Ascending aorta (tissue), 2 donors: ENCODE measurements at places on chromosomes 3 and 15. TPM values are rescaled to one million over a fixed set of nuclear protein-coding genes. Genes with fewer than 3 reads are reported as not detected.

- no peaks in the 10 kb centered on the region for H3K36me3 ChIP-seq
- no peak overlapping the region for H3K4me3 ChIP-seq
- no peak overlapping the region for H3K27ac ChIP-seq
These were observed 6.0 kb upstream of the GRAMD1C start for GRCh38 chr3:113832477-113833164.

Gene SERINC4
- total RNA-seq = not detected

DNA sequence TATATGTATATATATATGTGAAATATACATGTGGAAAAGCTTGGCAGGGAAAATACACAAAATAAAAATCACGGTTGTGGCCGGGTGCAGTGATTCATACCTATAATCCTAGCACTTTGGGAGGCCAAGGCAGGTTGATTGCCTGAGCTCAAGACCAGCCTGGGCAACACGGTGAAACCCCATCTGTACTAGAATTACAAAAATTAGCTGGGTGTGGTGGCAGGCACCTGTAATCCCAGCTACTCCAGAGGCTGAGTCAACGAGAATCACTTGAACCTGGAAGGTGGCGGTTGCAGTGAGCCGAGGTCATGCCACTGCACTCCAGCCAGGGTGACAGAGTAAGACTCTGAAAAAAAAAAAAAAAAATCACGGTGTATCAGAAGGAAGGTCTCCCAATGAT, 20.8 kb upstream of the ARHGEF3 start:
- H3K27ac ChIP-seq = no peak overlapping the region
- no peak for DNase-seq
- no peaks in the 10 kb centered on the region for H3K4me1 ChIP-seq

GRCh38 chr3:60365360-60365759, 885.9 kb downstream of the FHIT start:
- no peak overlapping the region for H3K4me3 ChIP-seq
- H3K27me3 ChIP-seq = no peaks in the 10 kb centered on the region
- no peaks in the 10 kb centered on the region for H3K36me3 ChIP-seq
- no peaks in the 10 kb centered on the region for H3K4me1 ChIP-seq
- H3K27ac ChIP-seq = peak overlapping the region; percentile 28

Gene UACA
- total RNA-seq = 34.0 TPM

- H3K36me3 ChIP-seq = no peaks in the 10 kb centered on the region
- no peak overlapping the region for H3K4me3 ChIP-seq
- no peaks in the 10 kb centered on the region for H3K27me3 ChIP-seq
These were observed 22.9 kb upstream of the CHRNA7 start for GRCh38 chr15:32007355-32007960.

Gene RARRES1
- total RNA-seq = 520 TPM

DNA sequence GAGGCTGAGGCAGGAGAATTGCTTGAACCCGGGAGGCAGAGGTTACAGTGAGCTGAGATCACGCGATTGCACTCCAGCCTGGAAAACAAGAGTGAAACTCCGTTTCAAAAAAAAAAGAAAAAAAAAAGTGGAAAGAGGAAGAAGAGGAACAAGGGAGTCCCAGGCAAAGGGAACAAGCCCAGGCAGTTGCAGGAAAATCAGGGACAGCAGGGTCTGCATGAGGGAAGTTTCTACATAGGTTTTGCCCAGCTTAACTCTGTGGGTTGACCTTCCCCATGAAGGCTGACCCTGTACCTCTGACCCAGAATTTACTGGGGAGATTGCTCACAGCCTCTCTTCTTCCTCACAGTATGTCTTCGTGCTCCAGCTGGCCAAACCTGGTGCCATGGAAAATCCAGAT, 12.3 kb downstream of the RBP1 start:
- no peaks in the 10 kb centered on the region for H3K27me3 ChIP-seq
- H3K36me3 ChIP-seq = peaks cover 5% of the 10 kb centered on the region
- H3K27ac ChIP-seq = no peak overlapping the region
- no peak overlapping the region for H3K4me3 ChIP-seq
- DNase-seq = no peak
- H3K4me1 ChIP-seq = no peaks in the 10 kb centered on the region

Gene C3orf70
- total RNA-seq = 16.5 TPM

DNA sequence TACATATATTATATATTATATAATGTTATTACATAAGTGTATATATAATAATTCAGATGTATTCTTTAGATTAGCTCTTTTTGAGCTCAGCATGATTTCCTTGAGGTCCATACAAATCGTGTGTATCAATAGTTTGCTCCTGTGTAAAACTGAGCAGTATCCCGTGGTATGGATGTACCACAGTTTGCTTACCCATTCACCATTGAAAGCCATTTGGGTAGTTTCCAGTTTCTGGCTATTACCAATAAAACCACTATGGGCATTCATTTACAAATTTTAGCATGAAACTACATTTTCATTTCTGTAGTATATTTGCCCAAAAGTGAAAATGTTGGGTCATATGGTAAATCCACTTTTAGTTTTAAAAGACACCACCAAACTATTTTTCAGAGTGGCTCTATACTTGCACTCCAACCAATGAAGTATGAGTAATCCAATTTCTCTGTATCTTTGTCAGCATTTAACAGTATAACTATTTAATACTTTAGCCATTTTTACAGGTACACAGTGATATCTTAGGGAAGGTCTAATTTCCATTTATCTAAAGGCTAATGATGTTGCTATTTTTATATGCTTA, 1361.4 kb upstream of the GBE1 start:
- H3K4me1 ChIP-seq = no peaks in the 10 kb centered on the region
- no peak overlapping the region for H3K4me3 ChIP-seq
- no peak overlapping the region for H3K27ac ChIP-seq
- H3K36me3 ChIP-seq = no peaks in the 10 kb centered on the region
- H3K27me3 ChIP-seq = no peaks in the 10 kb centered on the region
- no peak for DNase-seq

DNA sequence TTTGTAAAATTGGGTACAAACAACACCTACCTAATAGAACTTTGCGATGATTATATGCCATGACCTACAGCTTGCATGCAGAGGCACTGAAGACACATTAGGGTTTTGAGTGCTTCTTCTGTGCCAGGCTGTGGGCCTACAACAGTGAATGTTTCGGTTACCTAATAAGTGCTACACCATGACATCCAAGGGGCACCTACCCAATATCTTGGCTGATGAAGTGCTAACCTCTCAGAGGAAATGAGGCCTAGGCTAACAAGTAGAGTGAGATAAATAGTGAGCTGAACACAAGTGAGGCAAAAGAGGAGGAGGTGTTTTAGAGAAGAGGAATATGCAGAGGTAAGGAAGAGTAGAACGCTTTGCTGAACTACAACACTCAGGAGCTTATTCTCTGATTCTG, 12.2 kb upstream of the RASGRP1 start:
- no peak for DNase-seq
- H3K27ac ChIP-seq = no peak overlapping the region
- H3K4me1 ChIP-seq = no peaks in the 10 kb centered on the region
- H3K36me3 ChIP-seq = no peaks in the 10 kb centered on the region

- no peaks in the 10 kb centered on the region for H3K27me3 ChIP-seq
- no peak overlapping the region for H3K27ac ChIP-seq
- H3K36me3 ChIP-seq = no peaks in the 10 kb centered on the region
- no peak for DNase-seq
- H3K4me3 ChIP-seq = no peak overlapping the region
These were observed 131.4 kb downstream of the TMCO5A start for GRCh38 chr15:38065721-38066345.

- H3K4me1 ChIP-seq = peaks cover 10% of the 10 kb centered on the region
- no peak overlapping the region for H3K27ac ChIP-seq
- no peaks in the 10 kb centered on the region for H3K27me3 ChIP-seq
These were observed 15.3 kb downstream of the SLC28A1 start for GRCh38 chr15:84899750-84900149.

- H3K36me3 ChIP-seq = no peaks in the 10 kb centered on the region
- peaks cover 34% of the 10 kb centered on the region for H3K4me1 ChIP-seq
- no peak overlapping the region for H3K4me3 ChIP-seq
- no peak overlapping the region for H3K27ac ChIP-seq
These were observed 17.0 kb downstream of the IREB2 start for GRCh38 chr15:78454992-78455391.

Gene SLC22A13
- total RNA-seq = not detected

DNA sequence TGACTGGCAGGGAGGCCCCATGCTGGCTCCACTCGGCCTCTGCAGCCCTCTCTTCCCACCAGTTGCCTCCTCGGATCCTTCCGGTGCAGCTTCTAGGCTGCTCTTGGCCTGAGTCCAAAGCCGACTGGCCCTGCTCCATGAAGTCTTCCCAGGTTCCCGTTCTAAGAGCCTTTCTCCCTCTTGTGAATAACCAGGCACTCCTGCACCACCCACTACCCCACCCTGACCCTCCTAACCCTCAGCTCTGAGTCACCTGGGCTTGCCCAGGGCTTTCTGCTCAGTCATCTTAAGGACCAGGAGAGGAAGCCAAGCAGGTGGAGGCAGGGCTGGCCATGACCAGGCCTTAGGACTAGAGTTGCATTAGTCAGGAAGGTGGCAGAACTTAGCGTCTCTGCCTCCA, 28.1 kb upstream of the CNBP start:
- H3K4me3 ChIP-seq = no peak overlapping the region
- H3K27me3 ChIP-seq = no peaks in the 10 kb centered on the region
- H3K27ac ChIP-seq = no peak overlapping the region
- H3K4me1 ChIP-seq = no peaks in the 10 kb centered on the region

GRCh38 chr15:25687276-25687675, 175.9 kb downstream of the ATP10A start:
- H3K27ac ChIP-seq = peak overlapping the region; percentile 19
- no peaks in the 10 kb centered on the region for H3K27me3 ChIP-seq
- H3K36me3 ChIP-seq = peaks cover 39% of the 10 kb centered on the region
- peaks cover 43% of the 10 kb centered on the region for H3K4me1 ChIP-seq
- H3K4me3 ChIP-seq = no peak overlapping the region

GRCh38 chr15:67184208-67184925, 70.1 kb downstream of the AAGAB start:
- H3K27ac ChIP-seq = peak overlapping the region; percentile 43
- peaks cover 9% of the 10 kb centered on the region for H3K36me3 ChIP-seq
- H3K4me1 ChIP-seq = peaks cover 32% of the 10 kb centered on the region
- no peak for DNase-seq
- no peaks in the 10 kb centered on the region for H3K27me3 ChIP-seq
- H3K4me3 ChIP-seq = no peak overlapping the region

GRCh38 chr3:126969586-126969985, 13.3 kb upstream of the PLXNA1 start:
- H3K27ac ChIP-seq = no peak overlapping the region
- no peak overlapping the region for H3K4me3 ChIP-seq
- no peak for DNase-seq
- H3K36me3 ChIP-seq = no peaks in the 10 kb centered on the region

DNA sequence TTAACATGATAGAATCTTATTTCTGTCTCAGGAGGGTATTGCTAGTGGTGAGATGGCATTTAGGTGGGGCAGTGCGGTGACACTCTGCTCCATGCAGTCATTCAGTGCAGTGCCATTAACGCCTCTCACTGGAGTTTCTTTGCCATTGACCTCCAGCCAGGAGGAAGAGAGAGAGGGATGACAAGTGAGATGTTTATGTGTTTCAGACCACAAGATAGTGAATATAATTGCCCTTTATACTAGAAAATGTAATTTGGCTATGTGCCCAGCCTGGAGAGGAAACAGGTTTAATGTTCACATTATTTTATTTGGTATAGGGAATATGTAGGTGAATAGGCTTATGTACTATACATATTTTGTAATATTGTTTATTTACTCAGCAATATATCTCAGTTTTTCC, 84.5 kb downstream of the ZIC1 start:
- H3K4me3 ChIP-seq = no peak overlapping the region
- no peak for DNase-seq
- H3K27me3 ChIP-seq = no peaks in the 10 kb centered on the region
- H3K36me3 ChIP-seq = no peaks in the 10 kb centered on the region
- no peak overlapping the region for H3K27ac ChIP-seq

GRCh38 chr15:59892985-59893384, 111.1 kb upstream of the FOXB1 start:
- no peak overlapping the region for H3K27ac ChIP-seq
- no peaks in the 10 kb centered on the region for H3K4me1 ChIP-seq
- H3K27me3 ChIP-seq = no peaks in the 10 kb centered on the region
- no peak overlapping the region for H3K4me3 ChIP-seq
- H3K36me3 ChIP-seq = no peaks in the 10 kb centered on the region
- DNase-seq = no peak

GRCh38 chr3:123310741-123311140, 109.0 kb downstream of the SEC22A start:
- H3K27me3 ChIP-seq = no peaks in the 10 kb centered on the region
- DNase-seq = no peak
- H3K27ac ChIP-seq = no peak overlapping the region
- H3K4me3 ChIP-seq = no peak overlapping the region

- H3K4me1 ChIP-seq = peaks cover 6% of the 10 kb centered on the region
- no peak for DNase-seq
- H3K27ac ChIP-seq = no peak overlapping the region
- no peaks in the 10 kb centered on the region for H3K27me3 ChIP-seq
- H3K4me3 ChIP-seq = no peak overlapping the region
- H3K36me3 ChIP-seq = no peaks in the 10 kb centered on the region
These were observed 101.1 kb upstream of the ICE2 start for GRCh38 chr15:60580073-60580472.

DNA sequence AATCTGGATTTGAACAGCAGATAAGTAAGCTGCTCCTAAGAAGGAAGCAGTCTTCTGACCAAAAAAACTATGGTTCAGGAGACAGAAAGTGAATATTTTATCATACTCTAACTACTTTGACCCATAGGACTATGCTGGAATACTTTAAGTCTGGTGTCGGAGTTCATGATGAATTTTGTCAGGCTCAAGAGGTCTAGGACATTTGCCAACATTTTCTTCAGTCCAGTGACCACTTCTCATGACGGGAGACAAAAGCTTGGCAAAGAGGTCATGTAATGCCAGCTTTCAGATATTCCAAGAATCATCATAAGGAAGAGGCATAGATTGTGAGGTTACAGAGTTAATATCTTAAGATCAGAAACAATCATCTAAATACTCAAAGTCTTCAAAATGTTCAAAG, 20.5 kb upstream of the DCBLD2 start:
- H3K27ac ChIP-seq = no peak overlapping the region
- H3K4me1 ChIP-seq = no peaks in the 10 kb centered on the region
- no peaks in the 10 kb centered on the region for H3K36me3 ChIP-seq
- no peaks in the 10 kb centered on the region for H3K27me3 ChIP-seq
- no peak overlapping the region for H3K4me3 ChIP-seq

GRCh38 chr3:129278439-129278965, at the start of gene HMCES:
Gene HMCES (plus strand): TSS chr3:129278870. CDS start chr3:129279733, 863 bp downstream.
- DNase-seq = peak; percentile 61
- peak within 1 kb of the TSS; percentile 98 for H3K27ac ChIP-seq
- H3K4me1 ChIP-seq = no peaks in the 10 kb centered on the region

- H3K36me3 ChIP-seq = no peaks in the 10 kb centered on the region
- H3K27ac ChIP-seq = peak overlapping the region; percentile 98
These were observed 3.7 kb downstream of the EHD4 start for GRCh38 chr15:41968701-41969100.

Gene IL5RA
- total RNA-seq = not detected

Gene KCNH8
- not detected for total RNA-seq

DNA sequence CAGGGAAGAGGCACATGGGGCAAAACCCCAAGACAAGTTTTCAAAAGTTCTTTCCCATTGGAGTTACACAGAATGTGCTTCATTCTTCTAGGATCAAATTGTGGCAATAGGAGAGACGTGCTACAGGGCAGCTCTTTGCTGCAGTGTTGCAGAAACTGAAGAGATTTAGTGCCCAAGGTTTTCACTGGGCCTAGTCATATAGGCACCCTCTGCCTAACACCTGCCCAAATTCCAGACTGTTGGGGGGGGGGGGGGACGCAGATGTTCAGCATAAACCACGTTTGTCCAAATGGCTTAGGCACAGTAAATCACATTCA, 346.8 kb upstream of the ZNF717 start:
- no peaks in the 10 kb centered on the region for H3K4me1 ChIP-seq
- H3K4me3 ChIP-seq = no peak overlapping the region
- no peaks in the 10 kb centered on the region for H3K36me3 ChIP-seq
- DNase-seq = no peak

- H3K4me3 ChIP-seq = no peak overlapping the region
- H3K27ac ChIP-seq = no peak overlapping the region
- H3K36me3 ChIP-seq = no peaks in the 10 kb centered on the region
- DNase-seq = no peak
- no peaks in the 10 kb centered on the region for H3K4me1 ChIP-seq
These were observed 13.6 kb downstream of the GRM2 start for GRCh38 chr3:51720292-51721061.
